ENCODE measurements at places on chromosomes 3 and 15.

GRCh38 chr15:80502782-80503181 lies 98.6 kb downstream of the ARNT2 start:
- no peak for DNase-seq

DNA sequence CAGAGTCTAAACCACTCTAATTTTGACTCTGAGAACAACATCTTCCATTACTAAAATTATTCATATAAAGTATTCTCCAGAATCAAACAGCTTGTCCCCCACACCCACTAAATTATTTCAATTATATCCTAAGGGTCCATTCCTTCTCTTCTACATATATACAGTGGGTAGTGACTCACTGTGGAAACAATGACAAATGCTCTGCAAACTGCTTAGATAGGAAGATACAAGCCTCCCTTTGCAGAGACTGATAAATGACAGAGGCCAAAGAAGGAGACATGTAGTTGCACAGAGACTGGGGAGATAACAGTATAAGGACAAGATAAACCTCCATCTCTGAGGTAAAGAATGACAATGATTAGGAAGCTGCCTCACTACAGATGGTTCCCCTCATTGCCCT lies 1087.4 kb downstream of the AGBL1 start:
- DNase-seq, result no peak

- DNase-seq, result no peak
Observed at GRCh38 chr3:128429275-128429674, 37.4 kb downstream of the DNAJB8 start.

DNA sequence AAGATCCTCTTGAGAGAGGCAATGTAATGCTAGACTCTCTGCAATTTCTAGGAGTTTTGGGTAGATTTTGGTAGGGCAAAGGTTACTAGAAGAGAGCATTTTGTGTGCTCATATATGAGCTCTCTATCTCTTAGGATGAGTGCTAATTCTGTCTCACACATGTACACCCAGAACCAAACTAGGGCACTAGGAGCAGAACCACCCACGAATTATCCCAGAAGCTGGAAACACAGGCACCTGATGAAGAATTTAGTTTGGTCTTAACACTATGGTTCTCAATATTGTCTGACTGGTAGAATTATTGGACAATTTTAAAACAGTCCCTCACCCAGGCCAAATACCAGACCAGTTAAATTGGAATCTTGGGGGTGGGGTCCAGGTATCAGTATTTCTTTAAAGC lies 94.8 kb downstream of the PRICKLE2 start:
- DNase-seq, result no peak

DNA sequence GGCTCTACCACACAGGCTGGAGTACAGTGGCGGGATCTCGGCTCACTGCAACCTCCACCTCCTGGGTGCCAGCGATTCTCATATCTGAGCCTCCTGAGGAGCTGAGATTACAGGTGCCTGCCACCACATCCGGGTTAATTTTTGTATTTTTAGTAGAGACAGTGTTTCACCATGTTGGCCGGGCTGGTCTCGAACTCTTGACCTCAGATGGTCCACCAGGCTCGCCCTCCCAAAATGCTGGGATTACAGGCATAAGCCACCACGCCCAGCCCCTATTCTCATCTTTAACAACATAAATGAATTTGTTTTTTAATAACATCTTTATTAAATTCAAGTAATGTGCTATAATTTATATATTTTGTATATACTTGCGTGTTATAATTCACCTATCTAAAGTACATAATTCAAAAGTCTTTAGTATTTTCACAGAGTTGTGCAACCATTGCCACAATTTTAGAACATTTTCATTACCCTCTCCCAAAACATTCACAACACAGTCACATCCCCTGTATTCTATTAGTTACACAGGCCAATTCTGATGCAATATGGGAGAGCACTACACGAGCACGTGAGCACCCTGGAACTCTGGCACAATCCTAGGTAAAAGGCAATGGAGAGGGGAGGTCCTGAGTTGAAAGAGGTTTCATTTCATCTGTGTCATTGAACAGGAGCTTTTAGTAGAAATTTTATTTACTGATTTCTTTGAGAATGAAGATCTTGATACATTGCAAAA lies 21.2 kb upstream of the MTMR14 start:
- DNase-seq, result no peak

GRCh38 chr3:52110502-52110901 lies 43.7 kb downstream of the POC1A start:
- DNase-seq, result no peak

DNA sequence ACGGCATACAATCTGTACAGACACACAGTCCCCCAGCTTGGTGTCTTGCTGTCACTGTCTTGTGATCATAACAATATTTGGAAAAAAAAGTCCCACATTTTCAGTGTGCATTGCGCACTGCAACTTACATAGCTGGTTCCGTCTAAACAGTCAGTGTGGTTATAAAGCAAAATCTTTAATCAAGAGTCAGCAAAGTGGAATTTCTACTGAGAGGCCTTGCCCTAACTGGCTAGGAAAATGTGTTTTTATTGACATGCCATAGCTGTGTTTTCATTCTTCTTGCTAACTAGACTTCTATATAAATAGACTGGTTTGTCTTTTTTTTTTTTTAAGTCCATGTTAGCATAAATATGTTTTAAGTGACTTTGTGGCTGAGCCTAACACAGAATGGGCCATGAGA lies 174.8 kb downstream of the POLR2M start:
- DNase-seq, result no peak
